Chondrocyte (in vitro differentiated cells): ENCODE measurements at places on chromosomes 13 and 19.

- DNase-seq = no peak
Observed at GRCh38 chr13:72074663-72075062, 207.7 kb upstream of the DACH1 start.

DNA sequence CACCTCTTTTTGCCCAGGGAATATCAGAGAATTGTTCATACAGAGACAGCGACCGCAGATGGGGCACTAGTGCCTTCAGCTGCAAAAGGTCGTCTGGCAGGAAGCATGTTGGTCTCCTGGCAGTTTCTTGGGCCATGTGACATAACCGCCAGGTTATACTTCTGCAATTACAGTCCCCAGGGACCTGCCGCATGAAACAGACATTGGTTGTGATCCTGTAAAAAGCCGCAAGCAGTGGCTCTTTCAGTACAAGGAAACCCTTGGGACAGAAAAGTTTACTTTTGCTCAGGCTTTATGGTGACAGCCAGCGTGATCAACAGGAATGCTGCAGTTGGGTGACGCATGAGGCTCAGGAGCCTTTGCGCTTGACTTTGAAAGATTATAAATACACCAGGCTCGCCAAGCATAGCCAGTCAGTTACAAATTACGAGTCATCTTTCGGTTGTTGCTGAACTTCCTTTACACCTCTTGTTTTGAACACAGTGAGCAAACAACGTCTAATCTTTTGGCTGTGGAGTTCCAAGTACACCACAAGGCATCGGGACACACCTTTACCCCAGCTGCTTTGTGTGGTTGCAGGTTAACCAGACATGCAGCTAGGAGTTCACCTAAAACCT is 50.5 kb upstream of the UBE2L5 start:
- DNase-seq = no peak

GRCh38 chr13:93080587-93080986 is 146.0 kb upstream of the GPC6 start:
- no peak for DNase-seq

GRCh38 chr19:1311543-1312091 is 25.9 kb downstream of the EFNA2 start:
- peak; percentile 82 for DNase-seq

GRCh38 chr13:75704927-75705288 is 68.8 kb downstream of the LMO7 start:
- DNase-seq = no peak

- DNase-seq = no peak
Observed at GRCh38 chr13:25095851-25096453, at the start of gene PABPC3. PABPC3 (plus strand) TSS chr13:25096136; CDS start chr13:25096199, 63 bp downstream.

DNA sequence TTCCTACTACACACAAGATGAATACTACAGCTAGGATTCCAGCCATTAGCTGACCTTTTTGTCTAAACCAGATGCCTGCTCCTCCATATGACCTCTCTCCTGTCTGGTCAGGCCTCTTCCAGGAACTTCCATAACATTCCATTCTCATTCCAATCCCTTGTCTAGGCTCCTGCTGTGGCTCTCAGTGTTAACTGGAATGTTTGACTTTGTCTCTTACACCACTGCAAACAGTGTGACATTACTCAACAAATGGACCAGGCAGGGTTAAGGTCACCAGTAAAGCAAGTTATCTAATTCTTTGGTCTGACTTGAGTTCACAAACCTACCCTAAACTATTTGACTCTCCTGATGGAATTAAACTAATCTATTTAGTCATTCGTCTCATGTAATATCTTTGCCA is 2.1 kb upstream of the GPC6 start:
- no peak for DNase-seq

DNA sequence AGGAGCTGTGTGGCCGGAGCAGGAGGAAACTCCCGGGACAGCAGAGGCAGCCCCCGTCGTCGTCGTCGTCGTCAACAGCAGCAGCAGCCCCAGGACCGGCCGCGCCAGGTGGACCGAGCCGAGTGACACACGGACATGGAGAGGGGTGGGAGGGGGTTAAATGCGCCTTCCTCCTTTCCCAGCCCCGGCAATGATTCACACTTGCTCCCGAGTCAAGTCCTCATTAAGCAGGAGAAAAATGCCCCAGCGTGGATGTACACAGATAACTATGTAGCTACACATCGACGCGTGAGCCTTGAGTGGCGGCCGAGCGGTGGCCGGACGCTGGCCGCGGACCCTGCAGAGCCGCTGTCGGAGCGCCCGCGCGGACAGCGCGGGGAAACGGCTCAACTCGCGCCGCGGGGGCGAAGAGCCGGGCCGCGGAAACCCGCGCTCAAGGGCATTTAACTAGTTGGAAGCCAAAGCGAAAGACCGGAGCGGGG is 645 bp downstream of the UBL3 start:
- no peak for DNase-seq

DNA sequence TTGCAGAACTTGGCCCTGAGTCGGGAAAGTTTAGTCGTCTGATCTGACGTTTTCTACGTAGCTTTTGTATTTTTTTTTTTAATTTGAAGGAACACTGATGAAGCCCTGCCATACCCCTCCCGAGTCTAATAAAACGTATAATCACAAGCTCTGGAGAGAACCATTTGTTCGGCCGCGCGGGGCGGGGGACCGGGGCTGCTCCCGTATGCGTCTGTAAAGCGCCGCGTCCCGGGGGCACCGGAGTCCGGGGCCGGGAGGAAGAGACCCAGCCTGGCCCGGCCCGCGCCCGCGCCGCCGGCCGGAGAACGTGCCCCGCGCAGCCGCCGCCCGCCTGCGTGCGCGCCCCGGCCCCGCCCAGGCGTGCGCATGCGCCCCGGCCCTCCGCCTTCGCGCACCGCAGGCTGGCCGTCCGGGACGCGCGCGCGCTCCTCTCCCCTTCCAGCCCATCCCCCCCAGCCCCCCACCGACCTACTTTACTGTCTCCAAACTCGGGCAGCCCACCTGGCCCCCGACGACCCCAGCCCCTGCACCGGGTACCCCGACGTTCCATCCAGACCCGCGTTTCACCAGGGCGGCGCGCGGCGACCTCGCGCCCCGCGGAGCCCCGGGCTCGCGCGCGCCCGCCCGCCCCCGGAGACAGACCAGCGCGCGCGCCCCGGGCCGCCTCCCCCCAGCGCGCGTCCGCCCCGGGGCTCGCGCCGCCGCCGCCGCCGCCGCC is 785 bp upstream of the USF2 start:
- peak; percentile 91 for DNase-seq
